ENCODE measurements at places on chromosomes 11 and 22.

- no peak for DNase-seq
These were observed 6.0 kb downstream of the APOL1 start for GRCh38 chr22:36258701-36259614.

- peak; percentile 71 for DNase-seq
These were observed 2.6 kb upstream of the GCAT start for GRCh38 chr22:37804881-37805809.

DNA sequence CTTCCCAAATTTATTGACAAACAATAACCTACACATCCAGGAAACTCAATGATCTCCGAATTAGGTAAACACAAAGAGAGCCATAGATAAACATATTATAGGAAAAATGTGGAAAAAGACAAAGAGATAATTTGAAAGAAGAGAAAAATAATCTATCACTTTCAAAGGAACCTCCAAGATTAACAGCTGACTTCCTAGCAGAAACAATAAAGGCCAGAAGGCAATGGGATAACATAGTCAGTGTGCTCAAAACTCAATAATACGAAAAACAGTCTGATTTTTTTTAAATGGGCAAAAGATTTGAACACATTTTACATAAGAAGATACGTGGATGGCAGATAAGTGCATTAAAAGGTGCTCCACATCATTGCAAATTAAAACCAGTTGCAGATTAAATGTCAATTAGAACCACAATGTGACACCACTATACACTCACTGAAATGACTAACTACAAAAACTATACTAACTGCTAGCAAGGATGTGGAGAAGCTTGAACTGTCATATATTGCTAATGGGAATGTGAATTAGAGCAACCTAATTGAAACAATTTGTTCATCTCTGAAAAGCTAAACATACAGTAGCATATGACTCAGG is 300.4 kb downstream of the TMEM135 start:
- no peak for DNase-seq

- DNase-seq: no peak
These were observed 11.0 kb upstream of the MIEF1 start for GRCh38 chr22:39490966-39491680.

GRCh38 chr22:40728731-40729189 is 49.5 kb downstream of the MCHR1 start:
- peak; percentile 89 for DNase-seq

- no peak for DNase-seq
These were observed 31.5 kb downstream of the TRMU start for GRCh38 chr22:46366801-46367706.

GRCh38 chr11:104968856-104969776 is 742 bp upstream of the CASP4 start:
- no peak for DNase-seq

DNA sequence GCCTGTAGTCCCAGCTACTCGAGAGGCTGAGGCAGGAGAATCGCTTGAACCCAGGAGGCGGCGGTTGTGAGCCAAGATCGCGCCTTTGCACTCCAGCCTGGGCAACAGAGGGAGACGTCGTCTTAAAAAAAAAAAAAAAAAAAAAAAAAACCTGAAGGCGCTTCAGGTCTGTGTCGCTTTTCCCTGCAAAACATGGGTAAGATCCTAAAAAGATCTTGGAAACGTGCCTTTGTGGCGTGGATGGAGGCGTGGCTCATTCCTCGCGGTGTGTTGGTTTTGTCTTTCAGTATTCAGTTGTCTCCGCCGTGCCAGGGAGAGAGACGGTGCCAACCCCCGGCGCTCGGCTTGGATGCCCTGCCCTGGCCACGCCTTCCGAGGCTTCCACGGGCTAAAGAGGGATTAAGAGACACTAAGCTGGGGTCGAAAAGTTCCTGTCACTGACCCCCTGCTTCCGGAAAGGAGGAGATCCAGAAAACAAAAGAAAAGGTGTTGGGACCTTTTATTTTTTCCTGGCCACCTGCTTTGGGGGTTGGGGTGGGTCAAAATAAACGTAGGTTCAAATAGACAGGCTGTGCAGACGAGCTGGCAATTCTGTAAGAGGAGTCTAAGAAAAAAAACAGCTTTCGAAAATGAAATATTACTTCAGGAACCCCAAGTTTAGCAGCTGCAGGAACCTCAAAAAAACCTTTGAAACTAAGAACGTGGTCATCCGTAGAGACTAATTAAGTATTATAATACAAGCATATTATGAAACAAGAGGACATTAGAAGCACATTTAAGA is 1.1 kb upstream of the SLC35F2 start:
- peak; percentile 65 for DNase-seq

GRCh38 chr11:2934021-2934550 is 4.9 kb upstream of the PHLDA2 start:
- DNase-seq: no peak

DNA sequence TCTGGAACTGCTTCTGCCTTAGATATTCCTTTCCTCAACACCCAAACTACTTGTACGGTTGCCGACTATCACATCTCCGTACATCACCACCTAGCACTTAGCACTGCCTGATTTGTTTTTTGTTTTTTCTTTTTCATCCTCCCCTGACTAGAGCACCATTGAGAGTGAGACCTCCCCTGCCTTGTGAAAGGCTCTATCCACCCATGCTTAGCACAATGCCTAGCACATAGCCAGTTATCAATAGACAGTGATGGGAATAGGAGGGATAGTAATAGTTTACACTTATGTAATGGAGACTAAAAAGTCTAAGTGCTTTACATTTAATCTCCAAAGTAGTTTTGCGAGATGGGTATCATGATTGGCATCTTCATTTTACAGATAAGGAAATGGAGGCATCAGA is 115.8 kb downstream of the LDLRAD3 start:
- DNase-seq: no peak

DNA sequence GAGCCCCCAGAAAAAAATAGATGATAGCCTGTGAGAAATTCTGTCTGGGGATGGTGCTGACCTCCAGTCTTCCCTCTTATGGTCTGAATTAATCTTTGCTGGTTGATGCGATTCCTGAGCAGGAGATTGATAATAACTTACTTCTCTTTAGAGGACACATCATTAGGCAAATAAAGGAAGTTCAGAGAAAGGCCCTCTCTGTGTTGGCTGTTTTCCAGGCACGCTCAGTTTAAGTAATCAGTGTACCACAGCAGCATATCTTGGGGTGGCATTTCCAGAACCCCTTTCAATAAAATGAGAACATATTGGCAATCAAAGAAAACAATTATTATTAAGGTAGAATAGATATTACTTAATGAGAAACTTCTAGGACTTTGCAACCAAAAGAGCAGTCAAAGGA is 1129.3 kb upstream of the RAG2 start:
- DNase-seq: no peak

DNA sequence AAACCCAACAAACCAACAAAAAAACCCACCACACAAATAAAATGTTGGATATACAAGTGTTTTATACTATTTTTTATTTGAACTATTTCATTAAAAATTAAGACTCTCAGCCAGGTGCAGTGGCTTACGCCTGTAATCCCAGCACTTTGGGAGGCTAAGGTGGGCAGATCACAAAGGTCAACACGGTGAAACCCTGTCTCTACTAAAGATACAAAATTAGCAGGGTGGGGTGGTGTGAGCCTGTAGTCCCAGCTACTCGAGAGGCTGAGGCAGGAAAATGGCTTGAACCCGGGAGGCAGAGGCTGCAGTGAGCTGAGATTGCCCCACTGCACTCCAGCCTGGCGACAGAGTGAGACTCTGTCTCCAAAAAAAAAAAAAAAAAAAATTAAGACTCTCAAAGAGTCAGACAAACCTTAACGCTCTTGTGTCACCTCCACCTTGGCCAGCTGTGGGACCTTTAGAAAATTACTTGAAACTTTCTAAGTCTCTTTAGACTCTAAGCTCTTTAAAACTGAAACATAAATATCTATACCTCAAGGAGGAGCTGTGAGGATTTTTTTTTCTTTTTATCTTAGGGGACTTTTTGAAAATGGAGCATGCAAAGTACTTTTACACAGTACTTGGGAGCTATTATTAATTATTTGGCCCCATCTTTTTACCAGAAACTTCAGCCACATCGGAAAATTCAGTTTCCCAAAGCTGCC is 68.4 kb upstream of the CLNS1A start:
- no peak for DNase-seq

GRCh38 chr11:129249351-129249750 is 57.2 kb upstream of the ARHGAP32 start:
- no peak for DNase-seq

GRCh38 chr22:50731811-50732624 is 6.0 kb upstream of the ACR start:
- DNase-seq: no peak

- no peak for DNase-seq
These were observed 96.4 kb upstream of the B3GAT1 start for GRCh38 chr11:134508219-134508990.

DNA sequence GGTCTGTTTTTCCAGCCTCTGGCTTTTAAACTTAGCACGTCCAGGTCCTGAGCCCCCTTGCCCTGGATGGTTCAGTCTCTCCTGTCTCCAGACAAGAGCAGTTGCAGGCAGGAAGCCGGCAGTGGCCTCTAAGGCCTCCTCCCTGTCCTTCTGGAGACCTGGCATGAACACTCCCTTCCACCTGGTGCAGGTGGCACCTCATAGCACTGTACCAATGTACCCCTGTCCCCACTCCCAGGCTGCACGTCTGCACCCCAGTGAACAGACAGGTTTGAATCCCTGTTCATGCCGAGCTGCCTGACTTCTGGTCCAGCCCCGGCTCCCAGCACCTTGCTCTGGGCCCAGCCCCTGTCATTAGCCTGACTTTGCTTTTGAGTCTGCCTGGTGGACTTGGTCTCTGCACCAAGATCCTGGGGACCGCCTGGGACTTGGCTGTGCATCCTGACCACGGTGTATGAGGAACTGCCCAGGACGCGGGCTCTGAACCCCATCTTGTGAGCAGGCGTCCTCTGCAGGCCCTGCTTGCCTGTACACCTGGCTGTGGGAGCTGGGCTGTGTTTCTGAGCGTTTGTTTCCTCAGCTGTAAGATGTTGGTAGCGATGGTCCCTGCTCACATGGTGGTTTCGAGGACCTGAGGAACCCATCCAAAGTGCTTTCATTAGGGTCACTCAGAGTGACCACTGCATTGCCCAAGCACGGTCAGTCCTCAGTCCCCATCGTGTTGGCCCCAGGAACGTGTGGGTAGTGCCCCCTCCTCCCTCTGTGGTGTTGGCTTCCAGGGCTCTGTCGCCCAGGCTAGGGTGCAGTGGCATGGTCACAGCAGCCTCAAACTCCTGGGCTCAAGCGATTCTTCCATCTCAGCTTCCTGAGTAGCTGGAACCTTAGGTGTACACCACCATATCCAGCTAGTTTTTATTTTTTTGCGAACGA is 75.0 kb upstream of the SHANK2 start:
- DNase-seq: no peak

- DNase-seq: no peak
These were observed 33.3 kb downstream of the MARK2 start for GRCh38 chr11:63871962-63872799.

- no peak for DNase-seq
These were observed 27.7 kb downstream of the MPPED1 start for GRCh38 chr22:43439368-43440103.

DNA sequence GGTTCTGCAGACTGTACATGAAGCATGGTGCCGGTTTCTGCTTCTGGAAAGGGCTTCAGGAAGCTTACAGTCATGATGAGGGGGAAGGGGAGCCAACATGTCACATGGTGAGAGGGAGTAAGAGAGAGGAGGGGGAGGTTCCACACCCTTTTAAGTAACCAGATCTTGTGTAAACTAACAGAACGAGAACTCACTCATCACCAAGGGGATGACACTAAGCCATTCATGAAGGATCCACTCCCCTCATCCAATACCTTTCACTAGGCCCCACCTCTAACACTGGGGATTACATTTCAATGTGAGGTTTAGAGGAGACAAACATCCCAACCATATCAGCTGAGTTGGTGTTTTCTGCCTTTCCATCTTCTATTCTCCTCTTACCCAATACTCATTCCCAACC is 83.5 kb downstream of the BDNF start:
- no peak for DNase-seq

GRCh38 chr11:81658722-81659121 is 1074.9 kb downstream of the FAM181B start:
- DNase-seq: peak; percentile 15

DNA sequence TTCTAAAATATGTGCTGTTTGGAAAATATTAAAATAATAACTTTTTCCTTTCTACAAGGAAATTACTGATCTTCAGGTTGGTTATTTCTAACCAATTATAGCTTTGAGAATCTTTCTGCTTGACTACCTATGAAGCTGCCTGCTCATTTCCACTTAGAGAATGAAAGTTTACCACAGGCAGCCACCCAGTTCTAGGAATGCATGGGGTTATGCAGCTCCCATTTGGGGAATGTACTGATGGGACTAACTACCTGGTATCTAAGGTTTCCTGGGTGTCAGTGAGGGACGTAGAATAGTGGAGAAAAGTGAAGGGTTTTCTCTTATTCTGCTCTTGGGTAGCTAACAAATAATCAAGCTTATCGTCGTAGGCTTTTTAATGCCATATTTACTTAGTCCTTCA is 73.4 kb downstream of the DEUP1 start:
- DNase-seq: no peak

DNA sequence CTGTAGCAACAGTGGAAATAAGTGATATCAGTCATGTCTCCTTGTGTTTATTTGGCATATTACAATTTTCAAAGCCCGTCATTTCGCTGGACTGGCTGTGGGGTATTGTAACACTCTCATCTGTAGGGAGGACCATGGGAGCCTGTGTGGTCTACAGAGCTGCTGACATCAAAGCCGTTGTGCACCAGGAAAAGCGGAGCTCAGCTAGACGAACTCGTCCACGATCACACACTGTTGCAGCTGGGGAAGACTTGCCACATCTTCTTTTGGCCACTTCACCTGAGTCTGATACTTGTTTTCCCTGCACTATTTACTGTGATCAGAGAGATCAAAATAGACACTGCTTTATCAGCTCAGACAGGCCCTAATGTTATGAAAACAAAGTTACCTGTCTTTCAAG is 741.3 kb downstream of the OPCML start:
- no peak for DNase-seq

- no peak for DNase-seq
These were observed 29.0 kb downstream of the GLYATL1 start for GRCh38 chr11:58968251-58968711.

DNA sequence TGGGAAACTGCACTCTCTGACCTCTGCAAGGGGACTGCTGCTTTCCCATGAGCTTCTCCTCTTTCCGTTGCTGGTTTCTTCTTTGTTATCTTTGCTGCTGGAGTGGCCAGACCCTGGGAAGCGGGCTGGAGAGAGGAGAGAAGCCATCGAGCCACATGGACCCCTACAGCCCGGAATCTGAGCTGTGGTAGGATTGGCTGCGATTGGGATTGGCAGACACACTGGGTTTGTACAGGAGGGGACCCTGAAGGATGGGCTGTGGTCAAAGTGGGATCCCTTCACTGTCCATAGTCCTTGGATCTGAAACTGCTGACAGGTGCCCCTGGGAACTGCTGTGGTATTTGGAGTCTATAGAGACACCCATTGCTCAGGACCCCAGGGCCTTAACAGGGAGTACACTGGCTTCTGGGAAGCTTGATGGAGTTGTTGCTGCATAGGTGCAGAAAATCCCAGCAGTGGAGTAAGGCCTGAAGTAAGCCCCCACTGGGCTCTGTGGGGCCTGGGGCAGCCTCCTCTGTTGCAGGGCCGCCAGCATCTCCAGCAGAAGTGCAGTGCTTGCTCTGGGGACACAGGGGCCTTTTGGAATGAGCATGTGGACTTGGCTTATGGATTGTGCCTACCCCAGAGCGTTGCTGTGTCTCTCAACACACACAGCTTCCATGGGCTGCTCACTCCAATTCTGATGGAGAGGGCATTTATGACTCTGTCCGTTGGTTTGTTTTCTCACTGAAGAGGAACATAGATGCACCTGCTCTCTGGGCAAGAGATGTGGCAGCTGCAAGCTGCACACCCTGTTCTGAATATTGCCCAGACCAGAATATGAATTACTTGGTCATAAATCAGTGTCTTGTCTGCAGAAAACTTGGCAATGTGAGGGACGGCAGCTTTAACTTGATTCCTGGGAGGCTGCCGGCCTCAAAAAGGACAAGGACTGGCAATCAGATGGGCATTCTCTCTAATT is 32.0 kb downstream of the BCR start:
- peak; percentile 95 for DNase-seq
